ENCODE measurements at places on chromosomes 13 and 19.

- no peak for DNase-seq
Measured at GRCh38 chr13:53254500-53254899, 225.9 kb downstream of the OLFM4 start.

DNA sequence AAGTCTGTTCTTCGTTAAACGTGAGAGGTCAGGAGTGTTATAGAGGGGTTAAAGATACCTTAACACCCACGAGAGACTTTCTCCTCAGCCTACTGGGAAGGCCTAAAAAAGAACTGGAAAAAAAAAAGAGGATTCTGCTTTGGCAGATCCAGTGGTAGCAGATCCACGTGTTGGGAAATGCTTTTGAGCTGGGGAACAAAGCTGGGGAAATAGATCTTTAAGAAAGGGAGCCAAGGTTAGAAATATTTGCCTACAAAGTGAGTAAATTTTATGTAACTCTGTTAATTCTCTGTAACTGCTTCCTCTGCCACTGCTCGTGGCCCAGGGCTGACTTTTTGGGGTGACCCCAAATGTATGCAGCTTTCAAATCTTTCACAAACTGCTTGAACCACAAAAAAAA, 11.7 kb downstream of the RFX2 start:
- DNase-seq, result no peak

DNA sequence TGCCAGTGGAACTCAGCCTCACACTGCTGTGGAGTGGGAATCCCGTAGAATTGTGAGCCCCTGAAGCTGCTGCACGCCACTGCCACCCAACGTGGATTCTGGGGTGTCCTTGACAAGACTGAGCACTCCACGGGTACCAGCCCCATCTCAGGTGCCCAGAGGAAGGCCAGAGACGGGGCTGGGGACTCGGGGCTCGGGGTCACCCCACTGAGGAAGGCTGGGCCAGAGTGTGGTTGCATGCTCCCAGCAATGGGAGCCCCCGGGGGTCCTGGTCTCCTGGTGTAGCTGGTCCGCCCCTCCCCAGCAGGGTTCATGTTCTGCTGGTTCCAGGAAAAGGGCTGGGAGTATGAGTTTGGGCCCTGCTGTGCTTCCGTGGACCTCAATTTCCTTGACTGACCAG, 15.2 kb downstream of the DAPK3 start:
- DNase-seq, result no peak

- DNase-seq, result no peak
Measured at GRCh38 chr13:111410232-111411021, 90.0 kb downstream of the TEX29 start.

DNA sequence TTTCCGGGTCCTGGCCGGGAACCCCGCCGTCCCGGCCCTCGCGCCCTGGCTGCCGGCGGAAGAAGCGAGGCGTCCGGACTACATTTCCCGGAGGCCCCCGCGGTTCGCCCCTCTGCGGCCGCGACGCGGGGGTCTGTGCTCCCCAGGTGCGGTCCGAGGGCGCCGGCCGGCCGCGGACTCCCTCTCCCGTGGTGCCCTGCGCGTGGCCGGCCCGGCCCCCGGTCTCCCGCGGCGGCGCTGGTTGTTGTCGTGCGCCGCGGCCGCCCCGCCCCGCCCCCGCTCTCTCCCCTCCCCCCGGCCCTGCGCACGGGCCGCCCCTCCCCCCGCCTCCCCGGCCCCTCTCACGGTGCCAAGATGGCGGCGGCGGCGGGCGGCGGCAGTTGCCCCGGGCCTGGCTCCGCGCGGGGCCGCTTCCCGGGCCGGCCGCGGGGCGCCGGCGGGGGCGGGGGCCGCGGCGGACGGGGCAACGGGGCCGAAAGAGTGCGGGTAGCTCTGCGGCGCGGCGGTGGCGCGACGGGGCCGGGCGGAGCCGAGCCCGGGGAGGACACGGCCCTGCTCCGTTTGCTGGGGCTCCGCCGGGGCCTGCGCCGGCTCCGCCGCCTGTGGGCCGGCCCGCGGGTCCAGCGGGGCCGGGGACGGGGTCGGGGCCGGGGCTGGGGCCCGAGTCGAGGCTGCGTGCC, at the start of gene KMT2B:
Gene KMT2B, plus strand, starts transcription at position 339 of the 680 bp plus-strand sequence. Its CDS starts 16 bp downstream, at position 355.
- DNase-seq, result no peak

DNA sequence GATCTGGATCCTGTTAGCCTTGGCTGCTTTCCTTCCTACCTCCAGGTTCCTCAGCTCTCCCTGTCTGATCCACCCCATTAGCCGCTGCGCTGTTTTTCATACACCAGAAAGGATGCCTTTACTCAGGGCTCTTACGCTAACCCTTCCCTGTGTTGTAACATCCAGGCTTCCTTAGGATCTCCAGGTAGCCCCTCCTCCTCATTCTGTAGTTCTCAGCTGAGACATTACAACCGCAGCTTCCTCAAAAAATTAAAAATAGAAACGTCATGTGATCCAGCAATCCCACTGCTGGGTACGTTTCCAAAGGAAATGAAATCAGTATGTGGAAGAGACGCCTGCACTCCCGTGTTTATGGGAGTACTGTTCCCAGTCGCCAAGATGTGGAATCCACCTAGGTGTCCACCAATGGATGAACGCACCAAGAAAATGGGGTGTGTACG, 18.4 kb upstream of the MYADM start:
- DNase-seq, result no peak

- DNase-seq, result no peak
Measured at GRCh38 chr13:77384999-77385398, 58.1 kb upstream of the MYCBP2 start.

DNA sequence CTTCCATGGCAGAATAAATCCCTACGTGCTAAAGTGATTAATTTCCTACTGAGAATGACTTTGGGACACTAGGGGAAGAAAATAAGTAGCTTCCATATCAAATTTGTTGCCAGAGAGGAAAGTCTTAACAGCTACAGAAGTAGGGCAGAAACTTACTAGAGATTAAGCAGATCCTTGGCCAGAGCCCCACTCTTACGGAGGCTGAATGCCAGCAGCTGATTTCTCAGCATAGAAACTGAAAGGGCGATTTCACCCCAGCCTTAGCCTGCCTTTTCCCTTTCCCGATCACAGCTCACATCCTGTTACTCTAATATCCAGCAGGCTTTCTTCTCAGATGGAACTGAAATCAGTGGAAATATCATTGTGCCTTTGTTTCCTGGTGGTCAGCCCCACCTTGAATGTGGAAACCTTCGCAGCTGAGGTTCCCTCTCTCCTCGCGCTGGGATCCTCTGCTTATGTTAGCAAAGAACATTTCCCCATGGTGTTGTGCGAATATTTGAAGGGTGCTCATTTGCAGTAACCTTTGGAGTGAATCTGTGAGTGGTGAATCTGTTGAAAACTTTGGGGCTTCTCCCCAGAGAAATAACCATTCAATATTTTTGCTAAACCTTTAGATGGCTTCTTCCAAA, 8.4 kb downstream of the FAM124A start:
- DNase-seq, result no peak

DNA sequence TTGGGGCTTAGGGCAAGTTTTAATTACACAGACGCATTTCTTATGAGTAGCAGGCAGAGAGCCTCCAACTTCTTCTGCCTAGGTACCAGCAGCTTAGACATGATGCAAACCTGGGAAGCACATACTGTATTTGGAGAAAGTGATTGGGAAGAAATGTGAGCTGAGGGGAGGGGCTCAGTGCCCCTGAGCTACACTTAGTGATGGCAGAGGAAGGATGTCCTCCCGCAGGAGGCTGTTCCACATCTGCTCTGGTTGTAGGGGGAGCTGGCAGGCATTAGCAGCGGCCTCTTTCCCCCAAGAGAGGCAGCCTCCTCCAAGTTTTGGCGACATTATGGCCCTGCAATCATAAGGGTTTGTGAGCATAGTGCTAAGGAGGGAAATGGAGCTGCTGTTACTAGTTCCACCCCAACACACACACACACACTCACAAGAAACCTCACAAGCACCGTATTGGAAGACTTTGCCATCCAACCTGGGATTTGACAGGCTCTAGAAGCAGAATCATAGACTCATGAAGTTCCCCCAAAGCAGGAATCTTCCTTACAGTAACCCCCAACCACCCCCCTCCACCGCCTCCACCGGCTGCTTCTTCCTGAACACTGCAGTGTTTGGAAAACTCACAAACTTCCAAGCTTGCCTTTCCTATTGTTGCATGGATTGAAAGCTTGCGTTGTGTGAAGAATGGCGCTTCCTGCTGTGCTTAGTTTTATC, 3.3 kb downstream of the ALOX5AP start:
- no peak for DNase-seq

DNA sequence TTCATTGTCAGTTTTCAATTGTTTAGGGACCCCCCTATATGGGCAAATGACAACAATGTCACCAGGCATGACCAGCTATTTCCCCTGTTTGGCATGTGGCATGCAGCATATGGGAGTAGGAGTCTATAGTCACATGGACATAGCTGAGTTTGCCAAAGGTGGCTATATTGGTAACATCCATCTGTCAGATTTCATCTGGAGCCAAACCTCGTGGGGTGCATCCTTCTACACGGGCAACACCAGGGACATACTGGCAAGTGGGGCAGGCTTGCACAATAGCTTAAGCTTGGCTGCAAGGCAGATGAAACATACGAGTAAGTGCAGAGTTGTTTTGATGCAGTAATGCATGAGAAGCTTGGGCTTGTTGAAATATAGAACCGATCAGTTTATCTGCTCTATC, 24.5 kb upstream of the ZNF816 start:
- DNase-seq, result no peak

DNA sequence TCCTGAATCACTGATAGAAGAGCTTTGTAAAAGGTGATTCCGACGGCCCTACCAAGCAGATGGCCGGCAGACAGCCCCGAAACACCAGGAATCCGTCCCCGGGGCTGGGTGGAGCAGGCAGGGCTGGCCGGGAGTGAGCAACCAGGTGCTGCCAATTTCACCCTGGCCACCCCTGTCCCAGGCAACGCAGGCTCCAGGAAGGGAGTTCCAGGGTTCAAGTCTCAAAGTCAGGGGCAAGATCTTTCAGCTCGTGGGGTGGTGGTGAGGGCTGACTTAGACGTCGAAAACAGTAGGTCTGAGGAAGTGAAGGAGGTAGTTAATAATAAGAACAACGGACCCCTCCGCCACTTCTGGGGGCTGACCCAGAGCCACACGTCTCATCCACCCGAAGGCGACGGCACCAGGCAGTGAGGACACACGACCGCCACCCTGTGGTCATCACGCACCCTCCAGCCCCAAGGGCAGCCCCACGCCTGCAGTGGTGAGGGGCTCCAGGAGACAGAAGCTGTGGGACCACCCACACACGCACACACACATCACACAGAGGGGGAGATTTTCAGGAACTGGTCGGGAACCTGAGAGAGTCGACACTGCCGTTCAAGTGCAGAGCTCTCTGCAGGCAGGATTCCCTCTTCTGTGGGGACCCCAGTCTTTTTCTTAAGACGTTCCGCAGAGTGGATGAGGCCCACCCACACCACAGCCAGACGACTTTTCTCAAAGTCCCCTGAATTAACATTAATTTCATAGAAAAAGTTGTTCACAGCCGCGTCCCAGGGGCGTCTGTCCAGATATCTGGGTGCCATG, 67.2 kb downstream of the SPACA7 start:
- DNase-seq, result peak; percentile 8

DNA sequence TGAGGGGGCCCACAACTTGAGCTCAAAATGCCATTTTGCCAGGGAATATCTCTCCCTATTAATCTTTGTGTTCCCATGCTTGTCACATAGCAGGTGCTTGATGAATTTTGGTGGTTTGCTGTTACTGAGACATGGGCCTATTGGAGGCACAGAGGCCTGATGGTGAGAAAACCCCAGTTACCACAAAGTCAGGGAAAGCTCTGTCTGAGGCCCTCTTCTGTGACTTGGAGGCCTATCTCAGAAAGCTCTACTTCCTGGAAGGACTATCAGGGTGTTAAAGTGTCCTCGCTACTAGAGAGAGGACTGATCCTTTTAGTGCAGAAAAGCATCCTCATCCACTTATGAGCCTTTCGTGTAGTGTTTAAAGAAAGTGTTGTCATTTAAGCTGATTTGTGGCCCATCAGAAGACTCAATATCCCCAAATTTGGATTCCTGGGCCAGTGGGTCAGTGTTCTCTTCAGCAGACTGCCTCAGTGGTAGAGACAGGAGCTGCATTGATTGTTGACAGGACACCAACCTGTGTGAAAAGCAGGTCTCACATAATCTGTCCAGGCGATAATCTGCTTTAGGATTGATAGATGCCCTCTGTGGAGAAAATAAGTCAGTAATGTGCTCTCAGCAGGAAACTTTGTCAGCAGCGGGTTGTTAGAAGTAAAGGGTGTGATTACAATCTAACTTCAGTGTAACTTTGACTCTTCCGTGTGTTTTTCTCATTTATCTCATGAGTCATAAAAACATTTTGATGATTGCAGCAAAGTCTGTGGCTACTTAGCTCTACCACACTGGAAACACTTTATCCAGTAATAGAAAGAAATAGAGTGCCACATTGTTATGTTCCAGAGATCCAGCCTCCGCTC, 121.0 kb downstream of the AKAP11 start:
- no peak for DNase-seq

DNA sequence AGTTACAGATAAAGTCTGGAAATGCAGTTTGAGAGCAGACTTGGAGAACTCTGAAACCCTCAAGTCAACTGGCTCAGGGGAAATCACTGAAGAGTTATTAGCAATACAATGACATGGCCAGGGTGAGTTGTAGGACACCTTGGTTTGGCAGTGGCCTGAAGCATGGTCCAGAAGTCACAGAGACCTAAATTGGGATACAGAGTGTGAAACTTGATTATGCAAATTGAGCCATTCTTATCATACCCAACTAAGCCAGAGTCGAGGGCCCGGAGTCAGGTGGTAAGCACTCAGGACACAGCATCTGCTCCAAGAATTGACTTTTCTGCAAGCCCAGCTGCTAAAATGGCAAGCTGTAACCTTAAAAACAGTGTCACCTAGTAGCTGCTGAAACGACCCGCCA, 224.5 kb downstream of the DCLK1 start:
- DNase-seq, result no peak

- DNase-seq, result no peak
Measured at GRCh38 chr19:12751635-12752034, at the start of gene BEST2. Gene BEST2, plus strand, starts transcription at chr19:12751791. Its CDS starts 802 bp downstream, at chr19:12752593.

- DNase-seq, result no peak
Measured at GRCh38 chr19:47467914-47468313, 3.8 kb downstream of the SLC8A2 start.

DNA sequence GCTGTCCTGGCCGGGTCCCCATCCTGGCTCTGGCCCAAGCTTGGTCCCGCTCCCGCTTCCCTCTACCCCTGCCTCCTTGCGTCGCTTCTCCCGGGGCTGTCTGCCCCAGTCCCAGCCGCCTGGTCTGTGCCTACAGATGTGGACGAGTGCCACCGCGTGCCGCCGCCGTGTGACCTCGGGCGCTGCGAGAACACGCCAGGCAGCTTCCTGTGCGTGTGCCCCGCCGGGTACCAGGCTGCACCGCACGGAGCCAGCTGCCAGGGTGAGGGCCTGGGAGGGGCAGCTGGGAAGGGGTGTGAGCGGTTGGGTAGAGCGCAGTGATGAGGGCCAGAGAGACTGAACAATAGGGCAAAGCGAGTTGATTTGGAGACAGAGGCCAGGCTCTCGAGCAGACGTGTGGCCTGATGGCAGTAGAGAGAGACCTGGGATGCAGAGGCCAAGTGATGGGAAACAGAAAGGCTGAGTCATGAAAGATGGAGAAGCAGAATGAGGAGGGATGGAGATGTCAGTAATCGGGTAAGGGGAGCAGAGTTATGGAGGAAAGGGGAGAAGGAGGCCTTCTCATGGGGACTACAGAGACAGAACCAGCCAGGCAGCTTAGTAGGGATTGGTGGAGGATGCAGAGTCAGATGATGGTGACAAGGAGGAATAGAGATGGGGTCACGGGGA, 9.4 kb downstream of the LTBP4 start:
- DNase-seq, result no peak

GRCh38 chr19:31450696-31451095, 101.5 kb upstream of the TSHZ3 start:
- DNase-seq, result no peak

Measured in NT2/D1 (cell line).